Activated T-helper 1 cell treated with anti-CD3 and anti-CD28 coated beads, Interleukin-12 subunit alpha, Interleukin-12 subunit beta, Interleukin-2, Interleukin-4 antibody, amounts not matched to agents 30 ng/mL and 10 ng/mL and 1 ng/mL, durations not matched to agents 14 hours and 24 hours and 36 hours (primary cell): ENCODE measurements at places on chromosomes 3 and 15. TPM values are rescaled to one million over a fixed set of nuclear protein-coding genes. Genes with fewer than 3 reads are reported as not detected.
A peak's percentile ranks its signal among the peaks of the same experiment; 100 is the strongest.

- no peak overlapping the region for H3K27ac ChIP-seq
- no peaks in the 10 kb centered on the region for H3K4me1 ChIP-seq
- no peak overlapping the region for H3K4me3 ChIP-seq
- no peaks in the 10 kb centered on the region for H3K36me3 ChIP-seq
- H3K27me3 ChIP-seq = peaks cover 11% of the 10 kb centered on the region
Observed at GRCh38 chr3:184282941-184283340, 7.1 kb downstream of the ECE2 start.

DNA sequence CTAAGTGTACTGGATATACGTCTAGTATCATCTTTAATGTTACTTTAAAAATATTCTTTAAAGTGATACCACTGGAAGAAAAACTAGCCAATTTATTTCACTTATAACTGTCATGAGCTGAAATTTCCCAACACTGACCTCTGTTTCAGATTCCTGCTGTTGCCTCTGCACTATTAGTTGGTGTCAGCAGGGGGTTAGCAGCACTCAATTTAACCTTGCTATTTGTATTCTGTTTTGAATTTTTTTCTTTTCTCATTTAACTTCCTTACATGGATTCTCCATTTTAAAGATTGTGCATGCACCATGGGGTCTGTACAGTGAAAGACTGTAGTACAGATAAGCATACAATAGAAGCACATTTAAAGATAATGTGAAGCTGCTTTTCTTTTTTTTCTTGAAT lies 169.2 kb downstream of the UBE2E2 start:
- no peaks in the 10 kb centered on the region for H3K27me3 ChIP-seq
- DNase-seq = no peak
- H3K4me1 ChIP-seq = no peaks in the 10 kb centered on the region
- H3K36me3 ChIP-seq = no peaks in the 10 kb centered on the region

DNA sequence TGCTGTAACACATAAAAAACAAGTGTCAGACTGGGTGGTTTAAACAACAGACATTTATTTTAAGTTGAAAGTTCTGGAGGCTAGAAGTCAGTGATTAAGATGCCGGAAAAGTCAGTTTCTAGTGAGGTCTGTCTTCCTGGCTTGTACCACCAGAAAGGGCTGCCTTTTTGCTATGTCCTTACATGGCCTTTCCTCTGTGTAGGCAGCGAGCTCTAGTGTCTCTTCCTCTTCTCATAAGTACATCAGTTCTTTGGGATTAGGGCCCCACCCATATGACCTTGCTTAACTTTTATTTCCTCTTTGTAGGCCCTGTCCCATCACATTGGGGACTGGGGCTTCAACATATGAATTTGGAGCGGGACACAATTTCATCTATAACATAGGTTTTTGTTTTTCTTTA lies 128.0 kb downstream of the BBX start:
- no peaks in the 10 kb centered on the region for H3K27me3 ChIP-seq
- peaks cover 11% of the 10 kb centered on the region for H3K36me3 ChIP-seq
- no peak overlapping the region for H3K27ac ChIP-seq
- DNase-seq = no peak
- peaks cover 16% of the 10 kb centered on the region for H3K4me1 ChIP-seq

Gene CD200
- 141 TPM in 2 replicates for total RNA-seq

Gene TMIE
- total RNA-seq = 0.34 TPM in 1 of 2 replicates, not detected in the other

Gene UROC1
- total RNA-seq = not detected in 2 replicates

- no peak overlapping the region for H3K4me3 ChIP-seq
- no peak for DNase-seq
- H3K27ac ChIP-seq = no peak overlapping the region
- no peaks in the 10 kb centered on the region for H3K27me3 ChIP-seq
Observed at GRCh38 chr3:113614402-113614801, 82.0 kb downstream of the USF3 start.

GRCh38 chr3:188881954-188882641 lies 289.7 kb upstream of the TPRG1 start:
- no peaks in the 10 kb centered on the region for H3K4me1 ChIP-seq
- peaks cover 8% of the 10 kb centered on the region for H3K36me3 ChIP-seq
- no peak overlapping the region for H3K4me3 ChIP-seq
- no peak for DNase-seq
- H3K27ac ChIP-seq = no peak overlapping the region
- peaks cover 1% of the 10 kb centered on the region for H3K27me3 ChIP-seq

GRCh38 chr3:28916713-28917499 lies 364.0 kb upstream of the RBMS3 start:
- peak; percentile 9 for DNase-seq
- H3K27ac ChIP-seq = no peak overlapping the region

DNA sequence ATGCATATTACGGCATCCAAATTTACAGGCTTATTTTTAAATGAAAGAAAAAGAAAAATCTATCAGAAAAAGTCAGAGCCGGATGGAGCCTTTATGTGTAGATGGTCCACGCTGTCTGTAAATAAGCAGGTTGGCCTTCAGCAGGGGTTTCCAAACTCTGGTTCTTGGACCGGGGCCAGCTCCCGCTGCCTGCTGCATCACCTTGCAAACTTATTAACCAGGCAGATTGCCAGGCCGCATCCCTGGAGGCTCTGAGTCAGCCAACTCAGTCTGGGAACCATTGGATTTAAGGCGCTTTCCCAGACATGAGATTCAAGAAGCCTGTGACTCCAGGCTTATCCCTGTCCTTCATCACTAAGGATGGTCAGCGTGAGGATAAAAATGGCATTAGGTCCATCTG lies 212.4 kb downstream of the OPA1 start:
- no peak overlapping the region for H3K4me3 ChIP-seq
- peaks cover 43% of the 10 kb centered on the region for H3K27me3 ChIP-seq
- H3K4me1 ChIP-seq = no peaks in the 10 kb centered on the region
- no peak overlapping the region for H3K27ac ChIP-seq
- DNase-seq = no peak

Gene DUOXA1
- 0.37 TPM in 1 of 2 replicates, not detected in the other for total RNA-seq

Gene CORO2B
- 0.10 TPM in 1 of 2 replicates, not detected in the other for total RNA-seq

DNA sequence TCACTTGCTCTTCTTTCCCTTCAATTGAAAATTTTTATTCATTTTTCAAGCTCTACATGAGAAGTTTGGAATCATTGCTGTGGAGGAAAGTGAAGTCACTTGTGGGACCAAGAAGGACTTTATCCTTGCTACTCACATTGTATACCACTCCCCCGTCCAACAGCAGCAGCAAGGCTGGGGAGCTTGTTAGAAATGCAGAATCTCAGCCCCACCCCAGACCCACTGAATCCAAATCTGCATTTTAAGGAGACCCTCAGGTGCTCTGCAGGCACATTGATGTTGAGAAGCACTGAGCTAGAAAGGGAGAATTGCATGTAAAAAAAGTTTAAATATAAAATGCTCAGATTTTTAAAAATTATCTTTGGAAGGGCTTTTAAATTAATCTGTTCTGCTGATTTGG lies 202.3 kb upstream of the MRPL3 start:
- H3K27ac ChIP-seq = no peak overlapping the region
- DNase-seq = no peak
- H3K4me1 ChIP-seq = no peaks in the 10 kb centered on the region
- no peak overlapping the region for H3K4me3 ChIP-seq
- no peaks in the 10 kb centered on the region for H3K36me3 ChIP-seq

Gene CIB2
- total RNA-seq = 1.2 and 1.9 TPM in 2 replicates

DNA sequence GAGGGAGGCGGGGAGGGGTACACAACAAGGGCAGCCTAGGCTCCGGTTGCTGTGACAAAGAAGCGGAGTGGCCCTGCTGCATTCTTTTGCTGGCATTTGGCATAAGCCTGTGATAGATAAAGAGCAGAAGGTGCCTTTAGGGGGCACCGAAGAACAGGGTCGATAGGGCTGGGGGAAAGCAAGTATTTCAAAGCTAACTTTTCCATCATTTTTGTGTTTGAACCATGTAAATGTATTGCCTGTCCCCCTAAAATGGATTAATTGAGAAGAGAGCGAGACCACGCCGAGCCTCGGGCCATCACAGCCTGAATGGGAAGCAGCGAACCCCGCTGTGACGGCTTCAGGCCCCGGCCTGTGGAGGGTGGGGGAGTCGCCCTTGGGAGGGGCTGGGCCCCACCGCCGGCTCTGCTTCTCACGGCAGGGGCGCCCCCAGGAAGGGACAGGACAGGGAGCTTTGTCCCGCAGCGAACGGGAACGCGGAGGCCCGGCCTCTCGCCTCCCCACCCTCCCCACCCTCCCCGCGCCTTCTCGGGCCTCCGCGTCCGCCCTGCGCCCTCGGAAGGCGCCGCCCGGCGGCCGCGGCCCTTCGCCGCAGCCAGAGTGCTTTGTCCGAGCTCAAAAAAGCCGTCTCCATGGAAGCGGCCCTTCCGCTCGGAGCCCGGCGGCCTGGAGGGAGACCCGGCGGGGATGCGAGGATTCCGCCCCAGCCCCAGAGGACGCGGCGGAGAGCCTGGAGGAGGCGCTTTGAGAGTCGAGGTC lies 32.4 kb upstream of the ALDH1L1 start:
- H3K27ac ChIP-seq = no peak overlapping the region
- H3K27me3 ChIP-seq = peaks cover 44% of the 10 kb centered on the region
- DNase-seq = no peak
- no peaks in the 10 kb centered on the region for H3K36me3 ChIP-seq
- H3K4me3 ChIP-seq = peak overlapping the region; percentile 30

DNA sequence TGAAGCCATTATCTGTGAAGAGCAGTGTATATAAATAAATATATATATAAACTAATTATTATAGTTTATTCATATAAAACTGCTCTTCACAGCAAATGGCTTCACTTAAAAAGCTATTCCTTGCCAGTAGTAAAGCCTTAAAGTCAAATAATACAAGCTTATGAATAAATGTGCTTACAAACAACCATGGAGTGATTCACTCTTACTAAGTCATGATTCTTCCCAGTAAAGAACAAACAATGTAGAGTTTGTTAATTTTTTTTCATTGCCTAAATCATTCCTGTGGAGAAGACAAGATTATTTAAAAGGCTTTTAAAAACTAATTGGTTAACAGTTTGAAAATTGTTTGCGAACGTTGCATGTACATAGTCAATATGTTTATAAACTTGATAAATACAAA lies 140.7 kb downstream of the PLCH1 start:
- H3K4me1 ChIP-seq = no peaks in the 10 kb centered on the region
- H3K4me3 ChIP-seq = no peak overlapping the region
- H3K27me3 ChIP-seq = peaks cover 2% of the 10 kb centered on the region
- no peaks in the 10 kb centered on the region for H3K36me3 ChIP-seq

Gene IGSF10
- total RNA-seq = not detected in 2 replicates

- peaks cover 33% of the 10 kb centered on the region for H3K36me3 ChIP-seq
- DNase-seq = no peak
- no peak overlapping the region for H3K4me3 ChIP-seq
- no peak overlapping the region for H3K27ac ChIP-seq
Observed at GRCh38 chr3:185021256-185021655, 131.6 kb downstream of the C3orf70 start.
